Brain pericyte (primary cell): ENCODE measurements at places on chromosomes 2 and 18.

DNA sequence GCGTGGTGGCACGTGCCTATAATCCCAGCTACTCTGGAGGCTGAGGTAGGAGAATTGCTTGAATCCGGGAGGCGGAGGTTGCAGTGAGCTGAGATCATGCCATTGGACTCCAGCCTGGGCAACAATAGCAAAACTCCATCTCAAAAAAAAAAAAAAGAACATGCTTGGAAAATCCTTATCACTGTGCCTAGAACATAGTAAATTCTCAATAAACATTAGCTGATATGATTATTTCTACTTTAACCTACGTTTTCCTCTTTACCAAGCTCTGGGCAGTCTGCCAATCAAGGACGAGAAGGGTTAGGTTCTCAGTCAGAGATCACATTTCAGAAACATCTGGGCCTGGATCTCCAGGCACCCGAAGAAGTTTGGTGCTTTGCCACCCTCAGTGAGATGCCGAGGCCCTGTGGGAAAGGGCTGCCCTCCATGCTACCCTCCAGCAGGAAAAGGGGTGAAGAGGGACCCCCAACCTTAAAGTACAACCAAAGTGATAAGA is 107.7 kb downstream of the BCL11A start:
- peak; percentile 49 for DNase-seq

GRCh38 chr2:178177066-178177679 is 17.1 kb upstream of the OSBPL6 start:
- DNase-seq = no peak

DNA sequence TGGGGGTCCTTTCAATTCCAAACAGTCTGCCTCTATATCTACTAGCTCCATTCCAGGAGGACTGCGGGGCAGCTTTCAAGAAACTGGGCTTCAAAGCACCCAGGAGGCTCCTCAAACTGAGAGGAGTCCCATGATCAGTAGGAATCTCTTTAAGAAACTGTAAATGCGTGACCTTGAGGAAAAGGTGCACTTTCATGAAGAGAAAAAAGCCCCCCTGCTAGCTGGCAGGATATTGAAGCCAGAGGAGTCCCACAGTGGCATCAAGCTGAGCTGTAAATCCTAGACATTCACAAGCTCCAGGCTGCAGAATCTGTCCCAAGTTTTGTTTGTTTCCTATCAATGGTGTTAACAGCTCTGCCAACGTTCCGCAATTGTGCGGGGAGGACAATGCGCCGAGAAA is 790.1 kb downstream of the SLC4A3 start:
- no peak for DNase-seq

- no peak for DNase-seq
Measured at GRCh38 chr2:101827246-101827645, 129.7 kb downstream of the MAP4K4 start.

GRCh38 chr18:23884681-23885375 is 129.7 kb upstream of the TTC39C start:
- no peak for DNase-seq

DNA sequence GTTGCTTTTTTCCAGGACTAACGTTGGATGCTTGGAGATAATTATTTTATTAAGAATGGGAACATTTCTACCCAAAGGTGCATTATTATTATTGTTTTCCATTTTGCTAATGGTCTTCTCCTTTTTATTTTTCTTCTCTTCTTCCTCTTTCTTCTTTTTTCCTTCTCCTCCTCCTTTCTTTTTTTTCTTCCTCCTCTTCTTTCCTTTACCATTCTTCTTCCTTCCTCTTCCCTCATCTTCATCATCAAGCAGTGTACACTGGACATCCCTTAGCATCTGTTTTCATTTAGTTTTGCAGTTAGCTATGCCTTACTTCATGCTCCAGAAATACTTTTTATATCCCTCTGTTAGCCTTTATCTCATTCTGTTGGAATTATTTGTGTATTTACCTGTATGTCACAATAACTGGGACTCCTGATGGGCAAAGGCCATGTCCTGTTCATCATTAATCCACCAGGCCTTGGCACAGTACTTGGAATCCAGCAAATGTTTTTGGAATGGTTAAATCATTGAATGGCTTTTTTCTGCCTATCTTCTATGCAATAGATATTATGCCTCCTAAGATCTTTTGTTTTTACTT is 162.7 kb downstream of the CAMKMT start:
- DNase-seq = no peak

GRCh38 chr2:217736776-217737550 is 265.8 kb downstream of the TNS1 start:
- no peak for DNase-seq

DNA sequence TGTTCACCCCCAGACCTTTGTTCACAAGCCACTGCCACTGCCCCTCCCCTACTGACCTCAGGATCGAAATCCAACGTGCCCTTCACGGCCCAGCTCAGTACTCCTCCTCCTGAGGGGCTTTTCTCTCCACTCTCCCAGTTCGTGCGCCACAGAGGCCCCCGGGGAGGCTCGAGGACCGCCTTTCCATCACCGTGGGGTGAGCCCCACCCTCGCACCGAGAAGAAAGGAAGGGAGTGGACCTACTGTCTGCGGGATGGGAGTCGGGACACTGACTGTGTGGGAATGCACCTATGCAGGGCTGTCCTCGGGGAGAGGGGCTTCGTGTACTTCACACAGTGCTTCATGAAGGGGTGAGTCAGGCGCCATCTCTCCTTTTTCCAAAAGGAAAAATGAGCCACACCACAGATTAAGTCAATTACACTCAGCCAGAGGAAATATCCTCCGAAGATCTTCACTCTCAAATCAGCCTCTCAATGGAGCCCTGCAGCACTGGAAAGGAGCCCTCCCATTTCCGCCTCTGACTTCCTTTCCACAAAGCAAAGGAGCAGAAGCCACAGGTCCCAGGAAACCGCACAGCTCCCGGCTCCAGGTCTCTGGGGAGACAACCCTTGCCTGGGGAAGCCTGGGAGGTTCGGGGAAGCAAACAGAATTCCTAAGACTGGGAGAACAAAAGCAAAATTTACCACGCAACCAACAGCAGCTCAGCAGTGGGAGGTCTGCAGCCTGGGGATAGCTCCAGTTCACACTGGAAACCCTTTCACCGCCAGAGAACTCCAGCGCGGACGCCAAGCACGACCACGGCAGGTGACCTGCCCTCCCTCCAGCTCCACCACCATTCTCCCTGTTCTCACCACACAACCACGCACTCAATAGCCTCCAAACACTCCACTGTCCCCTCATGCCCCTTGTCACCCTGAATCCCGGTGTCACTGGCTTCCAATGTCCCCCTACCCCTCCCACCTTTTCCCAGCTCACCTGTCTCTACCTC is 21.6 kb downstream of the ADCY3 start:
- no peak for DNase-seq

DNA sequence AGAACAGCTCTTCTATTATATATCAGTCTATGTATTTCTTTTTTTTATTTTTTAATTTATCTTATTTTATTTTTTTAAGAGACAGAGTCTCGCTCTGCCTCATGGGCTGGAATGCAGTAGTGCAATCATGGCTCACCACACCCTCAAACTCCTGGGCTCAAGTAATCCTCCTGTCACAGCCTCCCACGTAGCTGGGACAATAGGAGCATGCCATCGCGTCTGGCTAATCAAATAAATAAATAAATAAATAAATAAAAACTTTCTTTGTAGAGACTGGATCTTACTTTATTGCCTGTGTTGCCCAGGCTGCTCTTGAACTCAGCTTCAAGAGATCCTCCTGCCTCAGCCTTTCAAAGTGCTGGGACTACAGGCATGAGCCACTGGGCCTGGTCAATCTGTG is 117.0 kb downstream of the RBMS1 start:
- no peak for DNase-seq

- DNase-seq = no peak
Measured at GRCh38 chr2:44550561-44550960, 188.8 kb downstream of the CAMKMT start.

- DNase-seq = peak; percentile 73
Measured at GRCh38 chr2:100013892-100014677, 128.3 kb downstream of the AFF3 start.

DNA sequence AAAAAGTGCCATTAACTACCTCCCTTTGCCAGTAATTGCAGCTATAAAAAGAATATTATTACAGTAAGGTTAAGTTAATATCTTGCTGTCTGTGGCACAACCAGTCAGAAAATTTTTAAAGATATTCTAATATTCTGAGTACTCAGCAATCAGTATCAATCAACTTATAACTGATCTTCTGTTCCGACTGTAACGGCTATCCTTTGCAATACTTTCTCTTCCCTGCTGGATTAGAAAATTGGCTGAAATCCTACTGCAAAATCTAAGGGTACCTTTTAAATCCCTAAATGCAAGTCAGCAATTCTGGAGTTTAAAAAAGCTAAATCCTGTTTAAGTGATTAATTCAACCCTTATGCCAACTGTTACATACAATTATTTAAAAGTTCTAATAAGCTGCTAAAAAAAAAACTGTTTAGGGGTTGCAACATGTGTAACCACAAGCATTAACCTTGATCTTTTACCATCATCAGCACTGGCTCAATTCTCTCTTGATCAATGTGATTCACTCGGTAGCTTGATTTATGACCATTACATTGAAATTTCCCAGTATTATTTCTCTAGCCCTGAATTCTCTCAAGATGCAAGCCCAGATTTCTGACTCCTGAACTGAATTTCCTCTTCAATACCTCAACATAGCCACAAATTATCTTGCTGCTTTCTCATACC is 20.5 kb downstream of the GAREM1 start:
- DNase-seq = no peak

DNA sequence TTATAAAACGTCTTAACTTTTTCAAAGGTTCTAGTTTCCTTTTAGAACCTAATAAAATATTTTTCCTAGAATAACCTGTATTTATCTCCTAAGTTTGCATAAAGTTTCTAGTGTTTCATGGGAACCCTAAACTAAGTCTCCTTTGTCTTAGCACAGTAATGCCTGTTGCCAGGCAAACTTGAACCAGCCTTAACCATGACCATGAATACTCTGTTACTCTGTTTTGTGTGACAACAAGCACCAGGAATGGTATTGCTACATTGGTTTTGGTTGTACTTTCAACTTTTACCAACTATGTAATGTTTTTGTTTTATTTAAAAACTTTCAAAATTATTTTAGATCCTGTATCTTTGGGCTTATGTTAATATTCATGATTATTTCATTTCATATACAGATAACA is 137.6 kb downstream of the CERS6 start:
- no peak for DNase-seq

GRCh38 chr2:24456599-24457556 is 34.2 kb upstream of the NCOA1 start:
- DNase-seq = no peak

DNA sequence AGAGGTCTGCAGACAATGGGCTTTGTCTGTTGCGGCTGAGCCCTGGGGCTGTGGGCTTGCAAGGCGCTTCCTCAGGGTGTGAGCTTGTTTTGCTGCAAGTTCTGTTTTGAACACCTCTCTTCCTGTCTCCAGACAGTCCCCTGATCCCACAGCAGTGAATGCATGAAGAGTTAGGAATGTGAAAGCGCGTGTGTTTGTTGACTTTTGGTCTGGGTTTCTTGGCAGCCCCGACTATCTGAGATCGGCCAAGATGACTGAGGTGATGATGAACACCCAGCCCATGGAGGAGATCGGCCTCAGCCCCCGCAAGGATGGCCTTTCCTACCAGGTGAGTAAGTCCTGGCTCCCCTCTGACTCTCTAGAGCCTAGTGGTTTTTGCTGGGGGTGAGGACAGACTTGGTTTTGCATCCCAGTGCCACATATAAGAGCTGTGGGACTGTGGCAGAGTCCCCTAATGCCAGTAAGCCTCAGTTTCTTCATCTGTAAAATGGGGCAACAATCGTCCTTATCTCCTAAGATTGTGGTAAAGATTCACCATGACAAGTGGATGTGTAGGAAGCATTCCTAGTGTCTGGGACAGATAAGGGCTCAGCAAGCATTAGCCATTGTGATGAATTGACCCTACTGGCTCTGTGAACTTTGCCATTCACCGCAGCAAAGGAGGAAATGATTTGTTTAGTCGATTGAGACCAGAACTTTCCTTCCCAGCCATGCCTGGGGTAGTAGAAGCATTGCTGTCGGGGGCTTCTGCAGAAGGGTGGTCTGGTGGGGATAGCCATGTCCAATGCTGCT is 3.0 kb downstream of the LBH start:
- DNase-seq = no peak

- no peak for DNase-seq
Measured at GRCh38 chr2:230412371-230412711, 3.7 kb upstream of the SP100 start.

DNA sequence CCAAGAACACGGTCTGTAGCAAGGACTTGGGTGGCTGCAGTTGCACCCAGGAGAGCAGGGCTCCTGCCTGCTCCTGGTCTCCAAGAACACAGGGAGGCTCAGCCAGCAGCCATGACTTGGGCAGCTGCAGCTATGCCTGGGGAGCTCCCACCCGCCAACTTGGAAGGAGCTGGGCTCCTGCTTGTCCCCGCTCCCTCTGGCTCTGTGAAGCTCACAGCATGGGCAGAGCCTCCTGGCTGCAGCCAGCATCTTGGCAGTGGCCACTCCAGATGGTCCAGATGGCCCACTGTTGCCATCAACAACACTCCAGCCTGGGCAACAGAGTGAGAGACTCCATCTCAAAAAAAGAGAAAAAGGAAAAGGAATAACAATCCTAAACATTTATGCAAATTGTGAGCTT is 5.2 kb downstream of the ZSCAN30 start:
- DNase-seq = no peak

DNA sequence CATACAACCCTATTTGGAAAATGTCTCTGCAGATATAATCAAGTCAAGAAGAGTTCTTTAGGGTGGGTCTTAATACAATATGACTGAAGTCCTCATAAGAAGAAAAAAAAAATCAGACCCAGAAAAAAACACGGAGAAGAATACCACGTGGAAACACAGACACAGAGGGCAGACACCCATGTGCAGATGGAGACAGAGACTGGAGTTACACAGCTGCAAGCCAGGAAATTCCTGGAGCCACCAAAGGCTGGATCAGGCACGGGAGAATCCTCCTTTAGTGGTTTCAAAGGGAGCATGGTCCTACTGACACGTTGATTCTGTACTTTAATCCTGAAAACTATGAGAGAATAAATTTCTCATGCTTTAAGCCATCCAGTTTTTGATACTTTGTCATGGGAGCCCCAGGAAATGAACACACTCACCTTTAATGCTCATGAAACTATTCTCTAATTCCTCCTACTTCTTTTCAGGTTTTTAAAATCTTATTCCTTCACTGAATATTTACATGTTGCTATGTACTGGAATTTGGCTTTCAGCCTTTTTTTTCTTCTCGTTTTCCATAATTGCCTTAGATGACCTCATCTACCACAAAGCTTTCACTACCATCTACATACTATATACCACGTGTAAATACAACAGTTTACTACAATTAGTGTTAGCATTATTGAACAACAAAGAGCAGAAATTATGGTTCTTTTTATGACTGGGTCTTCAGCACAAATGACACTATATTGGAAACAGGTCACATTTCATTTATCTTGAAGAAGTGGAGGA is 529.1 kb downstream of the IRS1 start:
- no peak for DNase-seq

DNA sequence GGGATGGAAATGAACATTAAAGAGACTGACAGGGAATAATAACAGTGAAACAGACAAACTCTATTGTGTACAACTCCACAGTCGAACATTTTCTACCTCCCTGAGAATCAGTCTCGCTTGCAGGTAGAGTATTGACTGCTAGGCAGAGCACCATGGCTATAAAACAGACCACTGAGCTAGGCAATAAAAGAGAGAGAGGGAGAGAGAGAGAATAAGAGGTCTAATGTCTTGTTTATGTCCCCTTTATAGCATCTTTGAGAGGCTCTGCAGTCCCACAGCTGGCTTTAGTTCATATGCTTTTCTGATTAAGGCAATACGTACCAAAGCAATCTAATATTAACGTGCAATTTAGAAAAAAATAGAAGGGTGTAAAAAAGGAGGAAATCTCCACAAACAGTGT is 652.6 kb downstream of the NRXN1 start:
- DNase-seq = no peak

- no peak for DNase-seq
Measured at GRCh38 chr2:220775856-220776488, 796.1 kb downstream of the EPHA4 start.
